Activated CD4-positive, alpha-beta memory T cell treated with anti-CD3 and anti-CD28 coated beads for 36 hours (primary cell): ENCODE measurements at places on chromosomes 7 and 10. TPM values are rescaled to one million over a fixed set of nuclear protein-coding genes. Genes with fewer than 3 reads are reported as not detected.

CTAGE4 gene
- total RNA-seq = 3.1 TPM

MRC1 gene
- total RNA-seq = 0.05 TPM

RBAK gene
- total RNA-seq = 9.1 TPM

ASIC3 gene
- total RNA-seq = 5.3 TPM

PTN gene
- not detected for total RNA-seq

TAS2R4 gene
- 0.56 TPM for total RNA-seq

RELN gene
- total RNA-seq = not detected

PNLIPRP1 gene
- total RNA-seq = not detected

WDFY4 gene
- total RNA-seq = not detected

CYP3A4 gene
- not detected for total RNA-seq

ZNRF2 gene
- total RNA-seq = 9.6 TPM

MICU1 gene
- total RNA-seq = 41.7 TPM

EPHB6 gene
- total RNA-seq = 9.5 TPM

MDH2 gene
- 259 TPM for total RNA-seq

ZP3 gene
- total RNA-seq = 19.4 TPM

SEMA3D gene
- not detected for total RNA-seq

GBX1 gene
- total RNA-seq = not detected

R3HCC1L gene
- 13.2 TPM for total RNA-seq

GIMAP1 gene
- total RNA-seq = 6.0 TPM

METTL27 gene
- 2.3 TPM for total RNA-seq

CTAGE6 gene
- 1.6 TPM for total RNA-seq
